Inflammatory macrophage treated with lipopolysaccharide for 4 hours (primary cell): ENCODE measurements at places on chromosomes 4 and X.

- peak; percentile 27 for DNase-seq
Observed at GRCh38 chrX:52271206-52271605, 86.5 kb downstream of the MAGED4 start.

- DNase-seq: no peak
Observed at GRCh38 chrX:936979-937769, 275.3 kb downstream of the CRLF2 start.

DNA sequence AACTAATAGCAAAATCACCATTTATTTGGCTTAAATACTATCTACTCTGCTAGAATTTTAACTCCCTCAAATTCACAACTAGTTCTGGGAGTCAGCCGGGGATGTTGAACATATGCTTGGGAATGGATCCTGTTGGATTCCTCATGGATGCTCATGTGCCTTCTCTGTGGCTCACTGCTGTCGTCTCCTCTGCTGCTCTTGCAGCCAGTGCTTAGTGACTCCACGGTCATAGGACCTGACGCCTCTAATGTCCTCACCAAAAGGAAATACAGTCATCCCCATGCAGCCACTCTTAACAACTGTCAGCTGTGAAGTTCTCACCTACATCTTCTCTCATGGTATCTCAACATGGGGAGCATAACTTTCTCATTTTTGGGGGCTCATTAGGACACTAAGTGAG lies 59.4 kb downstream of the HMGB2 start:
- no peak for DNase-seq

DNA sequence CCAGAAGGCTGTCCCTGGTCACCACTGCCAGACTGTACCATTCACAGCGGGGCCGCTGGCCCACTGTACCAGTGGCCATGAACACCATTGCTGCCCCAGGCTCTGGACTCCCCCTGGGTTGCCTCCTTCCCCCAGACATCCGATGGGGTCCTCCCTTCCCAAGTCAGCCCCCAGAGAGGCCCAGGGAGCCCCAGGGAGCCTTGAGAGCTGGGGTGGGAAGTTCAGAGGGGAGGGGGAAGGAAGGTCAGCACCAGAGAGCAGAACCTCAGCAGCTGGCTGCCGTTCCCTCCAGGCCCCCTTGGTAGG lies 441 bp upstream of the ARHGAP4 start:
- no peak for DNase-seq
